ENCODE measurements at places on chromosomes 3 and 15.

- DNase-seq: no peak
These were observed 77.5 kb downstream of the ADCY5 start for GRCh38 chr3:123371426-123371825.

- DNase-seq: no peak
These were observed 142.4 kb upstream of the KCNMB2 start for GRCh38 chr3:178393824-178394223.

DNA sequence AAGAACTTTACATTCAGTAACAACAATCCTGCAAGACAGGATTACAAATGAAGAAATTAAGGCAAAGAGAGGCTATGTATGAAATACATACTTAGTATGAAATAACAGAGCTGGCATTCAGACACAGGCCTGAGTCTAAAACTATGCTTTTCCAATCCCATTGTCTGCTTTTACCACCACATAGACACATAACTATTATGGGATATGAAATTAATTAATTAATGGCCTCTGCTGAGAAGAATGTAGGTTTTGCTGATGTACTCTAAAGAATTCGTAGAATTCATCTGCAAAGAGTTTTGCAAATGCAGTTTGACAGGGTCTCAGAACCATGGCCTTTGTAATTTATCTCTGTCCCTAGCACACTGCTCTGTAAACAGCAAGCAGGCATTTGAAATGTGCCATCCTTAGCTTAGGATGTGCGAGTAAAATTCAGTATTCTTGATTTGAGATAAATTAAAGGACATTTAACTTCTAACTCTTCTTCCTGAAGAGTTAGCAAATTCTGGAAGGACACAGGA lies 54.5 kb upstream of the BOC start:
- no peak for DNase-seq

- DNase-seq: no peak
These were observed 386.0 kb upstream of the NECTIN3 start for GRCh38 chr3:110685630-110686029.

DNA sequence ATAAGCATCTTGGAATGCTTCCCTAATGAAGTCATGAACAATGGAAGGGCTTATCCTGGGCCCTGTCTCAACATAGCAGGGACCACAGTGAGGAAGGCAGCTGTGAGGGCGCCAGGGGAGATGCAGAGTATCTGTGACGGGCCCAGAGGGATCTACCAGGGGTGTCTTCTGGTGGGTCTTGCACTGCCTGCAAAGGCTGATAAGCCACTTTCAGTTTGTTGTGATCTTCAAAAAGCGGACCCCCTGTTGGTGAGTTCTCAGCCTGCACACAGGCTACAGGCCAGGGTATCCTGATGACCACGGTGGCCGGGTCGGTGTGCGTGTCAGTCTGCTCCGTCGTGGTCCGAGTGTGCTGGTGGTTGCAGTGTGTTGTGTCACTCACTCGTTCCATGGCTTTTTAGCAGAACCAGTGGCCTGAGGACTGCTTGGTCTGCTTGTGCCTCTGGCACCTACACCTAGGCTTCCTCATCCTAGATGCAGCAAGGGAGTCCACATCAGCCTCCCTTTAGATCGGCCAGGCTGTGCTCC lies 46.8 kb downstream of the CHDH start:
- DNase-seq: no peak

GRCh38 chr3:188322135-188322887 lies 168.4 kb downstream of the LPP start:
- no peak for DNase-seq

Measured in AML-193 (cell line).